ENCODE measurements at places on chromosomes 3 and 15.
A peak's percentile ranks its signal among the peaks of the same experiment; 100 is the strongest.

GRCh38 chr15:33278816-33279612, 31.8 kb upstream of the RYR3 start:
- peak; percentile 95 for DNase-seq

DNA sequence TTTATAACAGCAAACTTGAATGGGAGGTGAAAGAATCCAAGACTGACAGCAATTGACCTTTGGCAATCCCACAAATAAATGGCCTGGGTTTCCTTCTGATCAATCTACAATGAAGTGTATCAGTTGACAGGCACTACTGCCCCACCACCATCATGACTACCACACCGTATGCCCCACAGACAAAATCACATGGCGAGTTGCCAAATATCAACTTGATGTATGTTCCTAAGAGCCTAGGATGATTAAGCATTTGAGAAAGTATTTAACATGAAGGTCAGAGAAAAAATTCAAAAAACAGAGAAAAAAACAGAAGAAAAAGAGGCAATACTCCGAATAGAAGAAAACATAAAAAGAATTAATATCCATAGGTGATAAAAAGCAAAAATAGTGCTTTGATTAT, 215.9 kb upstream of the STAC start:
- DNase-seq: no peak

DNA sequence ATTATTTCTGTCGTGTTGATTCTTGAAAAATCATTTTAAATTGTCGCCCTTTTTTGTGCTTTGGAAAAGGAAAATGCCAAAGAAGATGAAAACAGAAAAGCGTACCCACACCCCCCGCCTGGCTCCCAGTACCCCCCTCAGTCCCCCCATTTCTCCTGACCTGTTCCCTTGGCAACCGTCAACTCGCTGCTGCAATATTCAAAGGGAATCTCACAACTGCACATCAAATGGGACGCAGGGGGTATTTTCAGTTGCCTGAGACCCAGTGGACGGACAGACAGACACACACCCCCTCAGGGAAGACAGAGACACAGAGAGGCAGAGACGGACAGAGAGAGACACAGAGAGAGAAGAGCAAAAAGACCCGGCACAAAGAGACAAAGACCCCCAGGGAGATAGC, 83.5 kb upstream of the PRR20G start:
- no peak for DNase-seq

DNA sequence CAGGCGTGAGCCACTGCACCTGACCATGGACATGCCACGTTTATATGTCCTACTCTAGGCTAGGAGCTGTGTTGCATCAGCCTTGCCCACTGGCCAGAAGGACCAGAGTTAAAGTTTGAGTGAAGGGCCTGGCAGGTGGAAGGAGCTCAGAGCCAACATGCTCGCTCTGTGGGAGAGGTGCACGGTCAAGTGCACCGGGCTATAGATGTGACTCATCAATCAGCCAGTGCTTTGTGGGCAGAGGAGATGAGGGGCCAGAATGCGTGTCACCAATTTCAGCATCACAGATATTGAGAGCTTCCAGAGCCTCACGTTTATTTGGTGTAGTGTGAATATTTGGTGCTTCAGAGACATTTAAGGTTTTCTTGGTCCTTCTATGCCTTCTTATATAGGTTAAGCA, 137.3 kb upstream of the KBTBD8 start:
- no peak for DNase-seq

GRCh38 chr3:162699291-162699690, 1202.7 kb downstream of the OTOL1 start:
- DNase-seq: no peak
